ENCODE measurements at places on chromosomes 7 and 10.
A peak's percentile ranks its signal among the peaks of the same experiment; 100 is the strongest.

- no peak for DNase-seq
Observed at GRCh38 chr7:919924-920341, 34.5 kb downstream of the ADAP1 start.

GRCh38 chr7:40008223-40008815 lies 58.3 kb downstream of the CDK13 start:
- DNase-seq, result no peak

GRCh38 chr10:56928714-56929113 lies 567.7 kb upstream of the ZWINT start:
- DNase-seq, result no peak

GRCh38 chr7:22669692-22670421 lies 57.1 kb upstream of the IL6 start:
- no peak for DNase-seq

DNA sequence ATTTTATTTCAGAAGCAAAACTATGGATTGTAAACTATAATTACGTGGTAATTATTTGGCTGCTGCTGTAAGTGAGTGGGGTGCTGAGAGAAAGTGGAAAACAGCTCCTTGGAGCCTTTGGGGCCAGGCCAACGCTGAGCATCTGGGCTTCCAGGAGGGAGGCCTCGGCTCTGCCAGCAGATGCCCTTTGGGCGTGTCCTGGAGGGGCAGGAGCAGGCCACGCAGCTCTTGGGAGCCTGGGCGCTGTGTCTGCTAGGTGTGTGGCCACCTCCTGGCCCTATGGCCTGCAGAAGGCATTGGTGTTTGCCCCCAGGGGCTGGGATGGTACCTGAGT lies 423.3 kb downstream of the GLRX3 start:
- DNase-seq, result no peak

GRCh38 chr7:119175911-119176627 lies 951.6 kb downstream of the ANKRD7 start:
- peak; percentile 93 for DNase-seq

GRCh38 chr7:46859963-46860475 lies 721.9 kb downstream of the TNS3 start:
- DNase-seq, result no peak

GRCh38 chr7:4816419-4817080 lies 41.1 kb downstream of the AP5Z1 start:
- DNase-seq, result no peak

DNA sequence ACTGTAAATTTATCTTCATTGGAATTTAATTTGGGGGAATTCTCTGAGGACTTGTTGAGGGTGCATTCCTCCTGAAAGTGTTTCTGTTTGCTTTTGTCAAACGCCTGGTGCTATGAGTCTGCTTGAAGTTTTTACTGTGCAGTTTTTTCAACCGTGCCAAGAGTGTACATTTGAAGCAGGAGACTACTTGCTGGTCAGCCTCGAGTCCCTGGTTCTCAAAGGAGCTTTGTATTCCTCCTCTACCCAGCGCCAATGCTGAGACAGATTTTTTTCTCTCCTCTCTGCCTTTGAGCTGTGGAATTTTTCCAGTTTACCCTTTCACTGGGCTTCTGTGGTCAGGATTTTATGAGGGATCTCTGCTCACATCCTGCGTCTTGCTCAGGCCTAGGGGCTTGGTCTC lies 62.1 kb downstream of the NPY start:
- DNase-seq, result no peak

Measured in endodermal cell (in vitro differentiated cells).